Stimulated activated CD4-positive, alpha-beta T cell treated with anti-CD3 and anti-CD28 coated beads, TNF-alpha, amount 100 ng/mL, for 1 hour (primary cell): ENCODE measurements at places on chromosomes 2 and 18.

DNA sequence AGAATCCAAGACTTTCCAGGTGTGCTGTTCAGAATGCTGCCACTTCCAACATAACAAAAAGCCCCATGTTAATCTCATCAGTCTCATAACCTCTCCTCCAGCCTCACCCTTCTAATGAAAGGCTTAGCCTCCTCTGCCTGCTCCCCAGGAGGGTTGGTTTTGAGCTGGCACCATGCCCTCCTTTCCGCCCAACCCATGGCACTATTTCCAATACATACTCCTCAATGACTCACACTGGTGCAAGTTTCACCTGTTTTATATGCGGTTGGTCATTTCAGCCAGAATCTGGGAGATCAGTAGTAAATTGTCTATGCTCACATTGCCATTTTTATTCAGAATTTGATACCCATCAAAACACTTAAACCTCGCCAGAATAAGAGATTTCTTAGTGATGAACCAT lies 157.6 kb upstream of the NRP2 start:
- no peak for DNase-seq

- DNase-seq, result peak; percentile 85
Measured at GRCh38 chr2:19347619-19348562, 10.5 kb downstream of the OSR1 start.

DNA sequence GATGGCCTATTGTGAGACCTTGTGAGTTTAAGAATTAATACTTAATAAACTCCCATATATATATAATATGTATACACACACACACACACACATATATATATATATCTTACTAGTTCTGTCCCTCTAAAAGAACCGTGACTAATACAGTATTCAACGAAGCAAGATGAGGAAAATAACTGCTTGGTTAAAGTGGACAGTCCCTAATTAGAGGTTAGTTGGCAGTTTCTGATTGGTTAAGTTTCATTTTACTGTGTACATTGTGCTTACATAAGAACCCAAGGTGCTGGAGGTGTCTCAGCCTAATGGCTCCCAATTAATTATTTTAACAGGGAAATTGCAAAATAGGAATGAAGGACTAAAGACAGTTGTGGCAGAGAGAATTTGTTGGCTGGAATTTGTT lies 132.1 kb downstream of the STRN start:
- no peak for DNase-seq

DNA sequence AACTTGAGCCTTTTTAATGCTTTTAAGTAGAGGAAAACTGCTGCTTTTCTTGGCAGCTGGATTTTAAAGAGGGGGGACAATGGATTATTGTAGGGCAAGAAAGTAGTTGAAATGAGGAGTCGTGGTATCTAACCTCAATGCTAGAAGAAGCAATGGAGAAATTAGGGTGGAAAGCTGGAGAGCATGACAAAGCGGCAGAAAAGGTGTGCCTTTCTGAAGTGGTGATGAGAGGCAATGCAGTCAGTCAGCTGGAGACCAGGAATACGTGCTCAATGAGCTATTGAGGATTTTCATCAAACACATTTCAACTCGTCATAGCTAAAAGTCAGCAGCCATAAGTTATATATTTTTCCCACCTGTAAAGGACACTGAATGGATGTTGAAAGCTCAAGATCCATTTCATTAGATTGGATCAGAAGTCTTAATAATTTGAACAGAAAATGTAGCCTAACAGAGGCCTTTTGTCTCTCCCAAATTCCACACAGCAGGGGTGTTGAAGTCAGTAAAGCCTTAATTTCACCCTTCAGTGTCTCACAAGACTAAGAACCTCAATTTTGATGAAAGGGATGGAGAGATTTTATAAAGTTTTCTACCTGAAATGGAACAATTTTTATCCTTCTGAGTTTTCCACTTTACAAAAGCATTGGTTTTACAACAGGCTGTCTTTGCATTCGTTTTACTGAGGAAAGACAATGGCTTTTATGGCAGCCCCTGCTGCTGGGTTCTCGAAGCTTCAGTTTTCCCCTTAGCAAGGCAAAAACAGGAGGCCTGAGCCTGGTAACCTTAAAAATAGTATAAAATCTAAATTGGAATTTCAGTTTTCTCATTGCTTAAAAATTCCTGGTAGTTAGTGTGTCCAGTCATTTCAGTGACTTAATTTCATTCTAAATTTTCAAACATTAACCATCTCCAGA lies 131.1 kb downstream of the CCDC102B start:
- DNase-seq, result no peak

- DNase-seq, result no peak
Measured at GRCh38 chr2:199085261-199085660, 372.5 kb downstream of the SATB2 start.

- DNase-seq, result no peak
Measured at GRCh38 chr2:139684286-139684860, 904.2 kb upstream of the NXPH2 start.

DNA sequence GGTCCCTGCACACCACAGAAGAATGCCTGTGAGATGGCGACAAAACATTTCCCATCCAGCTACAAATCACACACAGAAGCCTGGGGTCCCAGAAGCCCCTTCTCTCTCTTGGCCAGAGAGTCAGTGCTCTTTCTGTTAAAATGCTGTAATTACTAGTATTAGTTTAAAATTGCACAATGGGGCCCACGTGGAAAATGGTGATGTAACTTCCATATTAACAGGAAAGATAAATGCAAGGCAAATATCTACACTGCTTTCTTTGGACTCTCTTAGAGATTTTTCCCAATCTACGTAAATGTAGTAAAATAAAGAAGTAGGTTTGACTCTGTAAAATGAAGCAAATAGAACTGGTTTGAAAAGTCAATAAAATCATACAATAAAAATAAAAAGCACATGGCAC lies 113.9 kb upstream of the TFCP2L1 start:
- no peak for DNase-seq

GRCh38 chr2:100320547-100321178 lies 1.6 kb downstream of the LONRF2 start:
- DNase-seq, result no peak

DNA sequence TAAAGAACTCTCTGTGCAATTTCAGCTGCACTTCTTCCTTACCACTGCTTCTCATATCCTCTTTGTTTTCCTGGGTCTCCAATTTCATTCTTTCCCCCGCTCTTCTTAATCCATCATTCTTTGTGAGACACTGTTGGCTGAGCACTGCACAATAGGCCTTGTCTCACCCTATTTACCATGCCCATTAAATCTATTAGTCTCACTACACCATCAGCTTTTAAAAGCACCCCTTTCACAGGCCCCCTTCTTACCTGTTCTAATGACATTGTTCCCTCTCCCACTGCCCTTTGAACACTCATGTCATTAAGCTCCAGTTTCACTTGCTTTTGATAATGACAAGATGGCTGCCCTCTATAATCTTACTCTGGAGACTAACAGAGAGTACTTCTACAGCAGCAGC lies 404.1 kb upstream of the ACVR2A start:
- no peak for DNase-seq

GRCh38 chr18:4842287-4842686 lies 354.8 kb downstream of the AKAIN1 start:
- no peak for DNase-seq

- DNase-seq, result no peak
Measured at GRCh38 chr2:215695861-215696260, 260.0 kb upstream of the FN1 start.

DNA sequence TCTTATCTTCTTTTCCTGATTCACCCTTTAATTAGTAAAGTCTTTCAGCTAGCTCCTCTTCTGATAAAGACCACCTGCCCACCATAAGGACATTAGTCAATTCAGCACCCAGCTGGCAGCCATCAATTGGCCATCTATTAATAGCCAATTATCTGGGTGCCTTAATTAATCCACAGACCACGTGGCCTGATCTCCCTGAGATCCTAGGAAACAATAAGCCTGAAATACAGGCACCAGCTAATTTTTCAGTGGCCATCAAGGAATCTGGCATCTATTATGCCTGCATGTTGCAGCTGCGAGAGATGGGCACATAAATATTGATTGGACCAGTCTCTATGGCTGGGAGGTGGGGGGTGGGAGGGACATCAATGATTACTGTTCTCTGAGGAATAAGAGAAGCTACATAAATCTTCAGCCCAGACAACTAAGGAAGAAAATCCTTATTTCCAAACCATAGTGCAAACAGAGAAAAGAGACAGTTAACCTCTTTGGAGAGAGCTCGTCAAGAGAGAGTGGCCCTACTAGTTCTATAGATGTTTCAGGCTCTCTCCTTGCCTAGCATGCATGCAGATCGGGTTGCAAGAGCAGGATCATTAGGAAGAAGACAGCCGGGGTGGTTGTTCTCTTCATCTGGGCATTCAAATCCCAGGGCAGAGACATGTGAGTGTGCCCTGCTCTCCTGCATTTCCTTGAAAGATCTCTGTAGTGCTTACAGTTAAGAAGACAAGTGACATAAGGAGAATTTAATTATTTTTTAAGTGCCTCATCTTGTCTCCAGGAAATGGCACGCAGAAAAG lies 8.7 kb downstream of the GALNT14 start:
- DNase-seq, result no peak

DNA sequence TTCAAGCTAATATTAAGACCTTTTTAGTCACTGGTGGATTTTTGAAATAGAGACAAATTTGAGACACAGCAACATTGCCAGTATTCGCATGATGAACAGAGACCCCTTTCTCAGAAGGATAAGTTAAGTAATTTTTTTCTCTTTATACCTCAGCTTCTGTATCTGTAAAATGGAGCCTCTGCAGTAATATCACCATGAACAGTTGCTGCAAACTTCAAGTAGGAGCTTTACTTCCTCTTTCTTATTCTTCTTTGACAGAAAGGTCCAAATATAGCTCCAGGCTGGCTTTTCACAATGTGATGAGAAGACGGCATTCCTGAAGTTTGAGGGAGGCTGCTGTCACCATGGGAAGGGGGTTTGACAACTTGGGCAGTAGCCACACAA lies 158.7 kb downstream of the TDRD15 start:
- DNase-seq, result no peak

DNA sequence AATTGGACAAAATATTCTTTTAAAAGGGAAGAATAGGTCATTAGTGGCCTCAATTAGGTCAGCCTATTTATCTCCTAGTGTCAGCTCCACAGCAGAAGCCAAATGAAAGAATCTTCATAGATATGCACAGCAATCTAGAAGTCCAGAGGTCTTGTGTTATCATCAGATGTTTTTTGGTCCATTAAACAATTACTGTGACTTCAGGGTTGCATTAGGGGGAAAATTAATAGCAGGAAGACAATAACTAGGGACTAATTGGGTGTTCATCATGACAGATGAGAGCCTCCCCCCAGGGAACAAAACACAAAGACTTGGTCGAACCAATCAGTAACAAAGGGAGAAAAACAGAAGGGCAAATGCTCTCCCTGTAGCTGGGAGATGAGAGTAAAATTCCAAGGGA lies 264.7 kb downstream of the PTH2R start:
- no peak for DNase-seq

GRCh38 chr2:86608832-86609410 lies 14.7 kb downstream of the RNF103 start:
- no peak for DNase-seq

DNA sequence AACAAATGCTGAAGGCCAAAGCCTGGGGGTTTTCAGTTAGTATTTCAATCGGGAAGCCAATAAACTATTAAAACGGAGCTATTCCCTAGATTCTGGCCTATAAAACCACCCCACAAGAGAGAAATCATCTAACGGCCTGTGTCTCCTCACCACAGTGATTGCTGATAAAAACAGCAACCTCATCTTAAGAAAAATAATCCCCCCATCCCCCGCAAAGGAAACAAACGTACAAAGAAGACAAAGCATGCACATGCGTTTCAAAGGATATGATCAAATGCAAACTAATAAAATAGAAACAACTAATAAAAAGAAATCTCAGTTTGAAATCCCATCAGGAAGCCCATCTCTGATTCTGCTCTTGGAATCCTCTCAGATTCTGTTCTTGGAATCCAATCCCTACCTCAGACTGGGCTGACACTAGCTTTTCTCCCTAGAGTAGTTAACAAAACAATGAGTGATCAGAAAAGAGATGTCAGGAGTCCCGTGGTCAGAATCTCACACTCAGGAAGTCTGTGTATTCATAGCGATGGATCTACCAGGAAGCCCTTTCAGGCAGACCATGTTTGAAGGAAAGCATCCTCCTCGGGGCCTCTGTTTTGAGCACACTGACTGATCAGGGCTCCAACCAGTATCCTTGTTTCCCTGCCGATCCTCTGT lies 150.7 kb downstream of the THADA start:
- DNase-seq, result no peak

DNA sequence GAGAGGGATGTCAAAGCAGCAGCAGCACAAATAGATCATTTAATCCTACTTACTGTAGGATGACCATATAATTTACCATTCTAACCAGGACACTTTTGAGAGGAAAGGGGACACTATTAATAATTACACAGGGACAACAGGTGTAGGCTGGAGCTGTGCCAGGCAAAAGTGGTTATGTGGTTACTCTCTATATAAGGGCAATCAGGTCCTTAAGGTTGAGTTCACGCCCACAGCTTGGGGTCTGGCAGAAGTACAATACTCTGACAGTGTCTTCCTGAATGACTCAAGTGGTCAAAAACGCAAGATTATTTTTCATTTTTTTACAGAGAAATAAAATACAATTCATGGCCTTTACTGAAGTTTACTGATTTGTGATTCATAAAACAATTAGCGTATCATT lies 2.8 kb downstream of the PREPL start:
- DNase-seq, result no peak

GRCh38 chr2:136106505-136106904 lies 11.4 kb downstream of the CXCR4 start:
- DNase-seq, result no peak

- no peak for DNase-seq
Measured at GRCh38 chr2:33672389-33672788, 73.3 kb upstream of the FAM98A start.

- no peak for DNase-seq
Measured at GRCh38 chr2:59044736-59045135, 803.6 kb upstream of the FANCL start.

DNA sequence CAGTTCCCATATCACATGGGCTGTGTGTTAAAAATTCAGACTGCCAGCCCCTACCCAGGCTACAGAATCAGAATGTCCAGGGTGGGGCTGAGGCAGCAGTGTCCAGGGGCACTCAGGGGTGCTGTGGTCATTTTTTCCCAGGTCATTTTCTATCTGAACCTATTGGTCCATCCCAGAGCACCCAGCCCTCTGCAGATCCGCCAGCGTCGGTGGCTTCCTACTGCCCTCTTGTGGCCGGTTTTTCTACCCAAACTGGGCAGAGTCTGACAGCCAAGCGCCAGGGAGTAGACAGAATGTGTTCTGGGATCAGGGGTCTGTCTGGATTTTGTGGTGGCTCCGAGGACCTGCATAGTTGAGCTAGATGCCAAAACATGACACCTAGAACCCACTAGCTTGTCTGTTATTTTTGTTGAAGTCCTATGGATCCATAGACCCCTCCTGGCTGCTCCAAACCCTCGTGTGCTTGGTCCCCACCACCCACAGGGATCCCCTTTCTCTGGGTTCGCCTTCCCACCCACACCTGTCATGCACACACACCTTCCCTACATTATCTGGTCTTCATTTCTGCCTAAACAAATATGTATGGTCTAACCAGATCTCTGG lies 34.1 kb upstream of the RMDN2 start:
- peak; percentile 41 for DNase-seq

DNA sequence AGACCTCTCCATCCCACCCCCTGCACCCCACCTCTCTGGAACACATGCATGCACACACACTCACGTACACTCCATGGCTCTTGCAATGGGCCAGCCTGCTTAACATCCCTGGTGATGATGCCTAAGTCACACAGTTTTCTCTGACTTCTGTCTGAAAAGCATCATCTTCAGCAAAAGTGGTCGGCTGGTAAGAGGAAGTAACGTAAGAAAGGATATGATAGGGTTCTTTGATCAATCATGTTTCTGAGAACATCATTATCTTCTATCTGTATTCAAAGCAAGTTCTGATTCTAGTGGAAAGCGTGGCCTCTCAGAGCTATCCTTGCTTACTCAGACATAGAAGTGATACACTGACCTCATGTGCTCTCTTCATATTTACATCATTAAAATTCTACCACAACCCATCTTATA lies 11.4 kb upstream of the NDUFV2 start:
- no peak for DNase-seq
